ENCODE measurements at places on chromosomes 7 and 10.

DNA sequence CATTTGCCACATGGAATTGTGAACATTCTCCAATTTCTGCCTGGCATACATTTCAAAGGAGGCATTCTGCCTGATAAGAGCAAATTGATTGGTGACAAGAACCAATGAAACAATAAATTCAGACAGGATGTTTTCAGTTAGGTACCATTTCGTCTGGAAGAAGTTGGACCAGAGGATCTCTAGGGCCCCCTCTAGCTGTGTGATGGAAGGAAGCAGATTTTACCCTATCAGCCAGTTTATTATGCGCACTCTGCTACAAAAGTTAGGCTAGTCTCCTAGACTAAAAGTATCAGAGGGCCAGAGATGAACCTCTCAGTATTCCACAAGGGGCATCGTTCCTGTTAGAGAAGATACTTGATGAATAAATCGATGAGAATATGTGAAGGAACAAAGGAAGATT is 118.0 kb downstream of the BUB3 start:
- no peak for DNase-seq

- DNase-seq = no peak
Observed at GRCh38 chr7:73838642-73839041, 3.7 kb downstream of the METTL27 start.

DNA sequence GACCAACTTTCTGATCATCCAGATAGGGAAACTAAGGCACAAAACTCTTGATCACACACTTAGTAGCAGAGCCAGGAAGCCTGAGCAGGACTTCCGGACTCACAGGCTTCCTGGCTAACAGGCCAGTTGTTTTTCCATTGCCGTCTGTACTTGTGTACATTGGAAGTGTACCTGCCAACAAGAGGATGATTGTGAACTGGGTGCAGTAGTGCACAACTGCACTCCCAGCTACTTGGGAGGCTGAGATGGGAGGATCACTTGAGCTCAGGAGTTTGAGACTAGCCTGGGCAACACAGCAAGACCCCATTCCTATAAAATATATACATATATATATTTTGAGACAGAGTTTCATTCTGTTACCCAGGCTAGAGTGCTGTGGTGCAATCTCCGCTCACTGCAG is 35.2 kb upstream of the OTUD1 start:
- DNase-seq = no peak

GRCh38 chr7:46291601-46292150 is 370.6 kb upstream of the IGFBP3 start:
- no peak for DNase-seq

DNA sequence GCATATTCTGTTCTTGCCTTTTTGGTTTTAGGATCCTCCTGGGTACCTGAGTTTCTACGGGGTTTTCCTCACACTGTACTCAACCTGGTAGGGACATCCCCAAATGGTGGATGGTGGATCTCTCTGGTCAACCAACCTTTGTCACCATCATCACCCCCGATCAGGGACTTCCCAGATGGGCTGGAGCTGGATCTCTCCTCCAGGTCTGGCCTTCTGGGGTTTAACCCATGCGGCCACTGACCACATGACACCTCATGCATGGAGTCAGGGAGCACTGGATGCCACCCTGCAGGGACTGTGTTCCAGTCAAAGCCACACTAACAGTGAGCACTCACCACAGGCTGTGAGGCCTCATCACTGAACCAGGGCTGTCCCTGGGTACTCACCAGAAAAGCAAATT is 80.0 kb downstream of the CELF2 start:
- DNase-seq = no peak

GRCh38 chr10:69650589-69651261 is 20.7 kb downstream of the FAM241B start:
- DNase-seq = no peak

DNA sequence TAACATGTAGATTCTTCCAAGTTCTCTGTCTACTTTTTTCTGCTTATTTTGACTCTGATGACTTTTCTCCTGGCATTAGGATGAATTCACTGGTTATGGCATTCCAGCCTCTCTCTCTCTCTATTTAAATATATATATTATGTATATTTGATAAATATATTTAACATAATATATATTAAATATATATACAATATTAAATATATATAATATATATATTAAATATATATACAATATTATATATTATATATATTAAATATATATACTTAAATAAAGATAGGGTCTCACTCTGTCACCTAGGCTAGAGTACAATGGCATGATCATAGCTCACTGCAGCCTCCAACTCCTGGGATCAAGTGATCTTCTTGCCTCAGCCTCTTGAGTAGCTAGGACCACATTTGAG is 60.7 kb downstream of the ZNF783 start:
- no peak for DNase-seq

Measured in suppressor macrophage (primary cell).